Glutamatergic neuron (in vitro differentiated cells): ENCODE measurements at places on chromosomes 12 and 14. TPM values are rescaled to one million over a fixed set of nuclear protein-coding genes. Genes with fewer than 3 reads are reported as not detected.

GRCh38 chr14:50521912-50522341, 10.4 kb downstream of the MAP4K5 start:
- no peak for DNase-seq

- DNase-seq = no peak
Measured at GRCh38 chr14:90658541-90658967, 157.7 kb downstream of the TTC7B start.

- DNase-seq = no peak
Measured at GRCh38 chr12:39000370-39000769, 95.0 kb upstream of the CPNE8 start.

GRCh38 chr14:28754209-28754985, 12.2 kb upstream of the FOXG1 start:
- DNase-seq = no peak

DNA sequence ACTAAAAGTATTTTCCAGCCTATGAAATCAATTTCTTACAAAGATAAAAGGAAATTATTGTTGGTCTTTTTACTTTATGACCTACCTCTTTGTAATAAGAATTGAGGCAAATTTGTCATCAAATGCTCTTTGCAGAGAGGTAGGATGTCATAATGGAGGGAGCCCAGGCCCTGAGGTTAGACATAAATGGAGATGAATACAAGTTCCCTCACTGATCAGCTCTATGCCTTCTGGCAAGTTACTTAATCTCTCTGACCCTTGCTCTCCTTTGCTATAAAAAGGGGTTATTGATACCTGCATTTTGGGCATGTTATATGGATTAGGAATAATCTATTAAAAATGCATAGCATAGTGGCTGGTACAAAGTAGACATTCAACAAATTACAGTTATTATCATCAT, 146.9 kb upstream of the KRR1 start:
- no peak for DNase-seq

- no peak for DNase-seq
Measured at GRCh38 chr12:93497456-93497855, 30.1 kb downstream of the MRPL42 start.

DNA sequence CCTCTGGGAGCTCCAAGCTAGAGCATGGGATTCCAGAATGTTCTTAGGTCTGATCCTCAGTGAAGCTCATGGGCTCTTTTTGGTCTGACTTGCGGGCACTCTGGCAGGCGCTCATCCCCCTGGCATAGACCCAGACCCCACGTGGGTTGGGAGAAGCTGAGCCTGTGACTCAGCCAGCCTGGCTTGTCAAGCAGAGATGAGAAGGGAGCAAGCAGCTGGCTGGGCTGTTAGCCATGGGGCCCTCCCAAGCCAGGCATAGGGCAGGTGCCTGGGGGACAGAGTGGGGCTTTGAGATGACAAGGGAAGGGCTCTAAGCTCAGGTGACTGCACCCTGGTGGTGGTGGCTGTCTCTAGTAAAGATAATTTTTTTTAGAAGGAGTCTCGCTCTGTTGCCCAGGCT, 80.3 kb upstream of the NOS1 start:
- no peak for DNase-seq

DNA sequence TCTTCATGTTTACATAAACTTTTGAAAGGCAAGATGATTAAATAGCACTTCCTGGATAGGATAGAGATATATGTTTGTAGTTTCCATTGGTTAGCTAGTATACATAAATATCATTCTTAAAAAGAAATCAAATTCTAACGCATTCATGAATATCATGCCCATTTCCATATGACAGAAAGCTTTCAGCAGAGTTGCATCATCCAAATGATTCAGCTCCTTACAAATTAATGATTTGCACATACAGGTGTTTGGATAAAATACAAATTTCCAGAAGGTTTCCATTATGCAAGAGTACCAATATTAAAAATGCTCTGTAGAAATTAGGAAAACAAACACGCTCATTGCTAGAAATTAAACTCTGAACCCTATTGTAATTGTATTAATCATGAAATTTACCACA, 264.4 kb downstream of the FOXG1 start:
- DNase-seq = no peak

- no peak for DNase-seq
Measured at GRCh38 chr14:67417633-67418032, 5.7 kb upstream of the PLEK2 start.

DNA sequence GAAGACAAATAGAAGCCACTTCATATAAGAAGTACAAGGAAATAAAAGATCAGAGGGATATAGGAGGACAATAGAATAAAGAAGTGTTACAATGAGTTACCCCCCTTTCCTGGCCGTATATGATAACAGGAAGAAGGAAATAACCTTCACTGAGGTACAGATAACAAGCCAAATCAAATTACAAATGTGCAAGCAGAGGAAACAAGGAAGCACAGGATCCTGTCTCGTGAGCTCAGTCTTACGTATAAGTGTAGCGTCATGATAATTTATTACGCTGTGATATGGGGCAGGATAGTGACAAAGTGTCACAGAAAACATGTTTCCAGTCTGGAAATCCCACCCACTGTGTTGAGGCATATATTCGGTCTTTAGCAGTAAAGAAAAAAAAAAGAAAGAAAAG, 26.5 kb downstream of the CRACR2A start:
- DNase-seq = no peak

DNA sequence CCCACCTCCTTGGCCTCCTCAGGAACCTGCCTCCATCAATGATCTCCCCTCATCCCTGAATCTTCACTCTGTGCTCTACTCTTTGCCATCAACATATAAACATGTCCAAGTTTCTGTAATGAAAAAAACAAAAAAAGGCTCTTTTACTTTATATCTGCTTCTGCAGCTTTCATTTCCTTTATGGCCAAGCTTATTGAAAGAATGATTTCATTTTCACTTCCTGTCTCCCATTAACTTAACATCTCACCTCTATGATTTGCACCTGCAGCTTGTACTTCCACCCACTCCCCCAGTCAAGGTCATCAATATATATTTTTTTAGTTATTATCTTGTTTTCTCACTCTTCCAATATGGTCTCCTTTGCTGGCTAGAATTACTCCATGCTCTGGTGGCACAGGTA, 15.6 kb upstream of the RNU6-7 start:
- DNase-seq = no peak

DNA sequence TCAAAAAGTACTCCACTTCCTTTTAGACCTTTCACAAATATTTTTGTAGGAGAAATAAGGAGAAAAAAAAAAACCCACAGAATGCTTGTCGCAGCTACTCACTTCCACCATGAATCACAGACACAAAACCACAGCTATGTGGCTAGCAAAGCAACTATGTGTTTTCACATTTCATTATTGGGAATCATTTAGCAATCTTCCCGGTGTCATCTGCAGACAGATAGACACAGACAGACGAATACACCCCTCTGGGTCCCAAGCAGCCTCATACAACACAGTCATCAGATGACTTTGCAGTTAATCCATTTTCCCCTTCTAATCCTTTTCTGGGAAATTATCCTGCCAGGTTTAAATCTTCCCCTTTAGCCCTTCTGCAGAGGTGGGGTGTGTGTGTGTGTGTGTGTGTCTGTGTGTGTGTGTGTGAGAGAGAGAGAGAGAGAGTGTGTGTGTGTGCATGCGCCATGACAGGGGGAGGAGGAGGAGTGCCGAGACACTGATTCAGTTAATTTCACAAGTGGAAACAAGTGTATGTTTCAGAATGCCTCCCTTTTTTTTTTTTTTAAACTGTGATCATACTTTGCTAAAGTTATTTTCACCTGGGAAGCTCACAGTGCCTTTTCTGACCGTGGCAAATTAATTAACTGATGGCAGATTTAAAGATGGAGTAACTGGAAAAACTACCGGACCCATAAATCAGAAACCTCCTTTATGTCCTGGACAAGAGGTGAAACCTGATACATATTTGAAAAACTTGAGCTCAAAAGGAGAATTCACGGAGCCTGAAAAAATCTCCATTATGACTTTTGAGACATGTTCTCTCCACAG, 39.9 kb downstream of the LTBP2 start:
- no peak for DNase-seq

DNA sequence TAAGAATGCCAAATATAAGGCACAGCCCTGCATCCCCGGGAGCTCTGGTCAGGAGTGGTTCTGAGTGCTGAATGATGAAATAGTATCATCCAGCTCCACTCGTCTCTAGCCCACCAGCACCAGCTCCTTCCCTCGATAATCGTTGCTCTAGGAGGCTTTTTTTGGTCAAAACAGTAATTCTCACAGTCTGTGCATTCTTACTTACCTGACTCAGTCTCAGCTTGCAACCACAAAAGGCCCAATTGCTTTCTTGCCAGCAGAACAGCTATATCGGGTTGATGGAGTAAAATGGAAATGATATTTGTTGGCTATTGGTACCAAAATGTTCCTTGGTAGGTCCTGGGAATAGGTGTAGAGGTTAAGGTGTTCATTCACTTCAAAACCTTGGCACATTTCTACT, 94.8 kb downstream of the BMP4 start:
- no peak for DNase-seq

DNA sequence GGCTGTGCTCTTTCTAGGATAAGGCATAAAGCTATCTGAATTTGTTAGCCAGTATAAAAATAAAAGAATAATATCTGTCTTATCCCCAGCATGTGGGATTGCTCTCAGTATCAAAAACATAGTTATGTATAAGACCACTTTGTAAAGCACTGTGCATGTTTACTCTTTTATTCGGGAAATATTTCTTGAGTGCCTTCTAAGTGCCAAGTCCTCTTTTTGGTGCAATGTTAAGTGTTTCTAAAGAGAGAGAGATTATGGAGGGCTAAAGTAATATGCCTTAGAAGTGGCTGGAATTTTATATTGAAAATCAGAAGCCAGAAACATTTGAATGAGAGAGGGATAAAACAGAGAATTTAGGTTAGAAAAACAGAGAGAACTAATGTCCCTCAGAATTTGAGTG, 212.0 kb downstream of the ALG10B start:
- DNase-seq = no peak

DNA sequence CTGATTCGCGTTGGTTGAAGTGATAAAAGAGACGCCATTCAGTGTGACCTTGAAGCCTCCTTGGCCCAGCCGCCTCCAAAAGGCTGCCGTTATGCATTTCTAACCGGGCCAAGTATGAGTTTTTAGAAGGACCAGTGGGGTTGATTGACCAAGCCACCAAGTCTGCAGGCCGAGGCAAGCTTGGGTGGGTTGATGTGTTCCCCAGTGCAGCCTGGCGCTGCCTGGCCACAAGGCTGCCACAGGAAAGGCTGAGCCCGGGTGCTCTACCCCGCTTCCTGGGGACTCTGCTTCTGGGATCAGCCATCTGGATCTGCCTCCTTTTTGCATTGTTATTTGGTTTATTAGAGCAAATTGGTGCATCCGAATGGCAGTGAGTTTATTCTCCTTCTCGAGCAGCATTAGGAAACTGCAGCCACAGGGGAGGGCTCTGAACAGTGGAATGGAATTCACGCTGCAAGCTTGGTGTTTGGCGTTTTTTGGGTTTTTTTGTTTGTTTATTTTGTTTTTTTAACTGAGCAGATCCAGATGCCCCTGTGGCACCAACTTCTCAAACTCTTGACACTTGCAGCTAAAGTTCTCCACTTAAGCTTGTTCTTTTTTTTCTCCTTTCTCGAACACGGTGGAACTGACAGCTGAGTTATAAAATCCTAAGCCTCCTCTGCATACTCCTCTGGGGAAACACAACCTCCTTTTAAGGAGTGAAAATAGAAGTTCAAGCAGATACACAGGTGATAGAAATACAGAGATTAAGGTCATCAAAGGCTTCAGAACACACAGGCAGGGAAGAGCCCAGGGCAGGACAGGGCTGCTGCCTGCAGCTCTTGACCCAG, 145.4 kb upstream of the FKBP4 start:
- DNase-seq = no peak

GRCh38 chr12:33180918-33181317, 258.7 kb downstream of the SYT10 start:
- DNase-seq = no peak

DNA sequence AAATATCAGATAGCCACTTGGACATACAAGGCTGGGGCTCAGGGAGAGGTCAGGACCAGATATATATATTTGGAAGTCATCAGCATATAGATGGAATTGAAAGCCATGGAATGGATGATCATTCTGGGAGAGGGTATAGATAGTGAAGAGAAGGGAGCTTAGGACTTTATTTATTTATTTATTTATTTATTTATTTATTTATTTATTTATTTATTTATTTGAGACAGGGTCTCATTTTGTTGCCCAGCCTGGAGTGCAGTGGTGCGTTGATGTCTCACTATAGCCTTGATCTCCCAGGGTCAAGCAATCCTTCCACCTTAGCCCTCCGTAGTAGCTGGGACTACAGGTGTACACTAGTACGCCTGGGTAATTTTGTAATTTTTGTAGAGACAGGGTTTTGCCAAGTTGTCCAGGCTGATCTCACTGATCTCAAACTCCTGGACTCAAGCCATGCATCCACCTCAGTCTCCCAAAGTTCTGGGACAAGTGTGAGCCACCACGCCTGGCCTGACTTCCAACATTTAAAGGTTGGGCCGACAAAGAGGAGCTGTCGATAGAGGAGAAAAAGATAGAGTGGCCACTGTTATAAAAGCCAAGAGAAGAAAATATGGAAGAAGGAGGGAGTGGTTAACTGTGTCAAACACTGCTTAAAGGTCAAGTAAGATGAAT, 8.7 kb upstream of the INHBE start:
- no peak for DNase-seq

- no peak for DNase-seq
Measured at GRCh38 chr12:27751386-27752047, 28.5 kb upstream of the KLHL42 start.

- DNase-seq = no peak
Measured at GRCh38 chr12:47736216-47736615, 10.9 kb upstream of the ENDOU start.

GRCh38 chr14:80164991-80165721, 46.1 kb downstream of the DIO2 start:
- no peak for DNase-seq

GRCh38 chr14:67487937-67488893, at the start of gene TMEM229B:
TSS of gene TMEM229B (minus strand) at chr14:67488721. CDS start at chr14:67473923, 14,798 bp downstream.
- no peak for DNase-seq

GRCh38 chr14:22800346-22800745, 14.9 kb downstream of the SLC7A7 start:
- DNase-seq = no peak

GRCh38 chr12:50633955-50634354, 129.2 kb downstream of the DIP2B start:
- no peak for DNase-seq

Gene KRT80
- not detected for total RNA-seq

Gene SRRM4
- 183 TPM for total RNA-seq

Gene TUBA1A
- total RNA-seq = 7,184 TPM

Gene PRPH
- total RNA-seq = 2,189 TPM

Gene MYBPC1
- total RNA-seq = not detected

Gene DDHD1
- 38.1 TPM for total RNA-seq

Gene GRIP1
- 67.1 TPM for total RNA-seq

Gene LMNTD1
- total RNA-seq = 1.1 TPM
